ENCODE measurements at places on chromosomes 4 and X. TPM values are rescaled to one million over a fixed set of nuclear protein-coding genes. Genes with fewer than 3 reads are reported as not detected.

The CT45A6 gene
- polyA plus RNA-seq, result not detected

- DNase-seq, result no peak
These were observed 13.3 kb downstream of the CYP4V2 start for GRCh38 chr4:186204686-186205085.

The TTC29 gene
- 1.1 TPM for polyA plus RNA-seq

DNA sequence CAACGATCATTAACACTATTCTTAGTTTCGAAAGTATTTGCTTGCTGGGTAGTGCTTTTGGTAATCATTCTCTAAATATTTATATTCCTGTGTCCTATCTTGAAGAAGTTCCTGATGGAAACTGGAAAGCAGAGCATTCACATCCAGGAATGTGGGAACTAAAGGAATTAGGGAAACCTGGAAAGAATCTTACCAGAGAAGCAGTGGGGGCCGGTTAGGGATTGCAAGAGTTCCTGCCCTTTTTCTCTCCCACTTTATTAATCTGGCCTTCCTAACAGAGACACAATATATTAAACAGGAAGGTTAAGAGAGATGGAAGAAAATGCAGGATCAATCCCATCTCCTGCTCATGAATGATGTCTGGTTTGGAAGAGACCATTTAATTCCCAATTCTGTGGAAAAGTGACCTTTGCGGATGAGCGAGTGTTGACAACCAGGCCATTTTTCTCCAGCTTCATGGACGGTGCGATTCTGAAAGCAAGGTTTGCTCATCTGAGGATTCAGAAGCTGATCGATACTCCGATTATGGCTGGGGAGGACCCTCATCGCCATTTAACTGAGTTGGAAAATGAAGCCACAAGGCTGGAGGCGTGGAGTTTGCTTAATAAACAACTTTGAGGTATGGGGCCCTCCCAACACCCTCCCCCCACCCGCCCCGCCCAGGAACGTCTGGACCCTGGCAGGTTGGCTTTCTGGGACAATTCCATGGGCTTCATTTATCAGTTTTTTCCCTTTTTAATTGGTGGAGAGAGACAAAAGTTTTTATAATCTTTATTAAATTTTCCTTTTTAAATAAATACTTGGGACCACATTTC lies 52.3 kb downstream of the C4orf51 start:
- DNase-seq, result no peak

- no peak for DNase-seq
These were observed 76.2 kb downstream of the COL4A6 start for GRCh38 chrX:108362026-108362425.

The NEXMIF gene
- polyA plus RNA-seq, result 3.0 TPM

The CACNA1F gene
- polyA plus RNA-seq, result 0.33 TPM

The CT45A10 gene
- not detected for polyA plus RNA-seq

The TBC1D25 gene
- polyA plus RNA-seq, result 10.6 TPM

The LRAT gene
- 1.1 TPM for polyA plus RNA-seq

DNA sequence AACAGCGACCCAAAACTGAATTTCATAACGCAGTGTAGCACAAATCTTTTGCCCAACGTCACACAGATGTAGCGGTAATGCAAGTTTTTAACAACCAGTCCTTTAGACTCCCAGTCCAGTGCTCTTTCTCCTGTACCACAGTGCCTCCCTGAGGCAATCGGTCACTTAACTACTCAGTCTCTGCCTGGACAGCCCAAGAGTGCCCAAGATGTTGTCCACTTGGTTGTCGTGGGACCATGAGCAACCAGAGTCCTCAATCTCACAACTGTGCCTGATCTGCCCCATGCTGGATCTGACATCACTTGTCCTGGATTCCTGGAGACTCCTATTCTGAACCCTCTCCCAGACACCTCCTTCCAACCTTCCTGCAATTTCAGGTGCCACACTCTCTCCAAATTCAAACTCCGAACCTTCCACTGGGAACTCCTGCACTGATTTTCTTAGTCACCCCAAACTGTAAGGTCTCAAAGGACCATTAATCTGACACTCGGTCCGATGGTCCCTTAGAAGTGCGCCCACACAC lies 702 bp downstream of the MMGT1 start:
- DNase-seq, result no peak

GRCh38 chr4:175394208-175394607 lies 417.9 kb downstream of the GPM6A start:
- DNase-seq, result no peak

DNA sequence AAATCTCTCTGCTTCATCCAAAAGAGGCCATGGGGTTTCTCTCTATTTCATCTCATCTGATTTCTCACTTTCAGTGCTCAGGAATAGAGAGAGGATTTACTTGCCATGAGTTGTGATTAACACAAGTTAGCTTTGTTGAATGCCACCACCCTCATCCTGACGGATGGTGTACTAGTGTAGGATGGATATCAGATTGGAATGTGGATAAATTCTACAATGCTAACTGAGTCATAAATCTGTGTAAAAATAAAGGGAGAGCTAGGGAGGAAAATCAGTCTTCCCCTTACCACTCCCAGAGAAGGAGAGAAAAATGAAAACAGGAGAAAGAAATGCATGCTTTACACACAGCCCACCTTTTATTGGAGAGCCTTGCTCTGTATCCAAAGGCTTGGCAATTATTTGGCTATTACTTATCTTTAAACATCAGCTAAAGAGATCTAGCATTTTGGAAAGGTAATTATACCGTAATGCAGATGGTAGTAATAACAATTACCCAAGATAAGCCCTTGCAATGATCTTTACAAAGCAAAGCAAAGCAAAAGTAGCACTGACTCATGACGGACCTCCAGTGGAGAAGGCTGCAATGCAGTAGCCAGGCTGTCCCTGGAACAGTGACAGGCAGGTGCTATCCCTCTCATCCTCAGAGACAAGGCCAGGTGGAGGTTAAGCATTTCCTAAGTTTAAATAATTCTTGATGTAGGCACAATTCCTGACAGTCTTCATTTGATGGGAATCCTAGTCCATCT lies 306.3 kb upstream of the PPARGC1A start:
- DNase-seq, result no peak

DNA sequence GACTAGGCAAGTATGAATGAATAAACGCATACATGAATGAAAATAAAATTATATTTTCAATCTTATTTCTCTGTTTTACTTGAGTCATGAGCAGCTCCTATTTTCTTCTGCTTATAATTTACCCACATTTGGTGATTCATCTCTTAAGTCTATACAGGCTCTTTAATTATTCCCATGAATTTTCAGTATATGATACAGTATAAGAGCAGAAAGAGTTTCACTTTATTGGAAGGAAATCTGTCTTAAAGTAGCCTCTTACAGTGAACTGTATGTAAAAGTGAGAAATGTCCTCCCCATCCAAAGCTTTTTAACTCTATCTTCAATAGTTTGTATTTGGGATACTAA lies 50.8 kb downstream of the TMEM165 start:
- no peak for DNase-seq

The RHOXF1 gene
- polyA plus RNA-seq, result 0.17 TPM

DNA sequence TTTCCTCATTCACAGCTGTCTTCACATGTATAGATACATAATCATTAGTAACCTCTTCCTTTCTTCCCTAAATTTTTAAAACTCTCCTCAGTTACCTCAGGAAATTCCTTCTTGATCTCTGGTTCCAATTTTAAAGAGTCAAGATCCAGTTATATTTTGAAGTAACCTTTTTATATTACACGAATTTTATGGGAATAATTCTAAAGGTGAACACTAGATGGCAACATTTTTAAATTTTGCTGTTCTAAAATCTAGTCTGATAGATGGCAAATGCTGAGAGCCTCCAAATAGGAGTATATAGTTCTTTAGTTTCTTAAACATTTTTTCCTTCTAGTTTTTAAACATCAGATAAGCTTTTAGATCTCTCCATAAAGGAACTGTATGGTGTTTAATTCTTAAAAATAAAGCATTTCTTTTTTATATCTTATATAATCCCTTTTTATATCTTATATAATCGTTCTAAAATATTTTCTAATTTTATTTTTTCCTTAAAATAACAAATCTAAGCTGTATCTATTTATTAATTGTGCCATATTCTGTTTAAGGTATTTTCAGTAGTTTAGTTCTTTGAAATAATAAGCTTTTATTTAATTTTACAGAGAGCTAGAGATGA lies 37.9 kb upstream of the PAPSS1 start:
- no peak for DNase-seq

DNA sequence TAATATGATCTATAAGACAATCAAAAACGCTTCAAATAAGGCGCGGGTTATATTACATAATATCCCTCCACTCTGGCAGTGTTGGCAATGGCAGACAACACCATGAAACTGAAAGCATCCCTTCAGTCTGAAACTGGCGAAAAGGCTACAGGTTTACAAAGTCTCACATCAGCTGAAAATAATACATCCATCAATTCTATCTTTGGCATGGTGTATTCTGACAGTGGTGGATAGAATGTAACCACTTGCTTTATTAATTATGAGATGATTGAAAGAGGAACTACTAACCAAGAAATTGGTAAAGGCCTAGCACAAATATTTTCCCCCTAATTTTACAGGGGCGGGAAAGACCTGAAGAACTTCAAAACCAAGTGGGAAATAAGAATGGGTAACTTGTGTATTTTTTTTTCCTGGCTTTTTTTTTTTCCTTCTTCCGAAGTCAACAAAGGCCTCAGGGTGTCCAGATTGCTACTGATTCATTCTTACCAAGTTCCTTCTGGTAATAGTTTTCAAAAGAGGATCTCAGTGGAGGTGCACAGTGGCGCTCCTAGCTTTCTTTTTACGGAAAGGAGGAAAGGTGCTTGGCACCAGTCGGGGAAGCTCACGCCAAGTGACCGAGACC lies 728 bp downstream of the UBA6 start:
- no peak for DNase-seq

DNA sequence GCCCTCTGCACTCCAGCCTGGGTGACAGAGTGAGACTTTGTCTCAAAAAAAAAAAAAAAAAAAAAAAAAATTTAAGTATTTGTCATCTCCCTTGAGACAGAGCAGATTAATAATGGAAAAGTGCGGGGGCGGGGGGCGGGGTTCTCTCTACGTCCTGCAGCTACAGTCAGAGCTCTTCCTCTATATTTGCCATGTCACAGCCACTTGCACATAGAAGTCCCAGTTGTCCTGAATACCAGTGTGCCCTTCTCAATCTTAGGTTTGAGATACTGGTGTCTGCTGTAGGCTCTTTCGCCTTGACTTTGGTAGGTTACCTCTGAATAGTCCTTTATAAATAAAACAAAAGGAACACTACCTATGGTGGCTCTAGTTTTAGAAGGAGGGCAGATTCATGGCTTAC lies 237.8 kb upstream of the PGRMC2 start:
- DNase-seq, result no peak

DNA sequence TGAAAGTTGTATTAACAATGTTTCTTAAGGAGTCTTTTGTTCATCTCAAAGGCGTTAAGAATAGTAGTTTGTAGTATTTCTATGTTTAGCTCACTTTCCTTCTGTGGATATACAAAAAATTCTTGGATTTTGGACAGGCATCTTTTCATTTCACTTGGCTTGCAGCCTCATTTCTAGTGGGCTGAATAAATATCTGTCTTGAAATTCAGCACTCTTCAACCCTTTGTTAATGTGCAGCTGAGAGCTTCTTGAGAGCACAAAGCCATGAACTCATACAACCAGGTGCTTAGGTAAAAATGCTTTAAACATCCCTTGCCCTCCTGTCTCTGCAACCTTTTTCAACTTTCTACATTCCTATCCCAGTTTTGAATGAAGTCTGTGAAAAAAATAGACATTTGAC lies 1003.2 kb downstream of the C4orf33 start:
- DNase-seq, result no peak

The TMPRSS11A gene
- not detected for polyA plus RNA-seq

DNA sequence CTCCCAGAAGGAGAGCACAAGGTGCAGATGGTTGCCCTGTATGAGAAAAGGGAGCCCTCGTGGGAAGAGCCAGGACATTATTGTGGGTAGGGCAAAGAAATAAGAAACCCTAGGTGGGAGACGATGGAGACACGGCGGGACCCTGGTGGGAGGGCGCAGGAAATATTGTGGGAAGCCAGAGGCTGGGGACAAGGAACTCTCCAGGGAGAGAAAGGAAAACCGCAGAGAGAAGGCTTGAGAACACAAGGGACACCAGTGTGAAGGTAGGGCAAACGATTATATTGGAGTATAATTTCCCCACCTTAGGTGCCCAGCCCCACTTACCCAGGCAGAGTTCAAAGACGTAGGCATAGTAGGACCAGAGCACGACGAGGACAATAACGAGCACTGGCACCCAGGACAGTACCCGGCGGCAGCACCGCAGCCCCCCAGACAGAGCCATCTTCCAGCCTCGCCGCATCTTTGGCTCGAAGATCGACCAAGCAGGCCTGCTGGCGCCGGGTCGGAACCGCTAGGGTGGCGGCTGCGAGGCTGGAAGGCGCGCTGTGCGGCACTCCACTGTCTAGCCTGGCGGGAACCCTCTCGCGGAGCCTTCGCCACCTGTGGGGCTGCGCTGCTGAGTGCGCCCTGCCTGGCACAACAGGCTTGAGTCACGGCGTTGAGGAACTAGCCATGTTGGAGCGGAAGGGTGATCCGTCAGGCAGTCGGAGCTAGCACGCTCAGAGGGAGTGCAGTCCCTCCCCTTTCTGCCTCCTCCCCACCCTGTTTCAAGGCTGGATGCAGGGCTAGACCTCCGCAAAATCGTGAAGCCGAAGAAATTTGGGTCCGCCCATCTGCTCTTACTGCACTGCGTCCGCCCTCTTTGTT lies at the start of gene ZDHHC15:
Gene ZDHHC15, minus strand, starts transcription at position 473 of the 867 bp plus-strand sequence. Its CDS starts 13 bp downstream, at position 460.
- peak; percentile 52 for DNase-seq

DNA sequence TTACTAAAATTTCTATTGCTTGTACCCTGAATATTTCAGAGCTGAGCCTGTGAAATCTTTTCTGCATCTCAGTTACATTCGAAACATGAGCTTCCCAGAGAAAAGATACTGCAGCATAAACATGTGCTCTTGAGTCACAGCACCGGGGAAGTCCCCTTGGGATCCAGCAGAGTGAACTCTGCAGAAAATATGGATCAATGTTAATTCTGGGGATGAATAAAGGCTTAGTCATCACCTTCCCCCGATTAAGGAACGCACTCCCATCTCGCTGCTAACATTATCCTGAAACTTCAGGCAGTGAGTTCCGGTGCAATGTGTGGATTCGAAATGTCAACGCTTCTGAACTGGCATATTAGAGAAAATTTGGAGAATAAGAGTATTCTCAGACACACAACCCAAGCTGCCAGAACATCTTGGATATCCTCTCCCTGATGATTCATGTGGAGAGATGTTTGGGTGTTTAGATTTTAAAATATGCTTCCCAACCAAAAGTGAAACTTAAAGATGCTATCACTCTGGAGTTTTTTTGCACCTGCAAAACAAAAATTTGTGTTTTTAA lies 90.8 kb downstream of the IRF2 start:
- no peak for DNase-seq

- DNase-seq, result no peak
These were observed 34.0 kb upstream of the PACRGL start for GRCh38 chr4:20666012-20666860.

Data from left renal cortex interstitium (tissue), 4 donors.